Ovary (tissue), 10 donors: ENCODE measurements at places on chromosomes 16 and 17. TPM values are rescaled to one million over a fixed set of nuclear protein-coding genes. Genes with fewer than 3 reads are reported as not detected.

The MAPT gene
- 0.89 TPM for total RNA-seq

The GPRC5B gene
- total RNA-seq: 51.1 TPM

- H3K4me3 ChIP-seq: no peak overlapping the region
- no peak for DNase-seq
- H3K36me3 ChIP-seq: no peaks in the 10 kb centered on the region
- H3K27ac ChIP-seq: no peak overlapping the region
These were observed 18.9 kb downstream of the KIAA0513 start for GRCh38 chr16:85046472-85046916.

DNA sequence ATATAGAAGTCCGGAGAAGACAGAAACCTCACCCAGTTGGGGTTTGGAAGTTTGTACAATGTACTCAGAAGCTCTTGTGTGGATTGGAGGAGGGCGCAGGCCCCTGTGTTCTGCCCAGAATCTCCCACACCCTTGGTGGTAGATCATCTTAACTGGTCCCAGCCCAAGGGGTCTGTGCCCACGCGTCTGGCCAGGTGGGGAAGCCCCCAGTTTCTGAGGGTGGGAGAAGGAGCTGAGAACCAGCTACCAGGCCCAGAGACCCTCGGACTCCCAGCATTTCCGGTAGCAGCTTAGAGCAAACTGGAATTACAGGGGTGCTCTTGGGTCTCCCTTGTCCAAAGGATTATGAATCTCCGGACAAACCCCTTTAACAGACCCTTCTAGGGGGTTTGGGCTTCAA, 2.3 kb upstream of the PPP1R9B start:
- H3K27ac ChIP-seq: peak overlapping the region; percentile 77
- H3K4me3 ChIP-seq: no peak overlapping the region
- DNase-seq: no peak
- peaks cover 22% of the 10 kb centered on the region for H3K4me1 ChIP-seq

- no peak overlapping the region for H3K4me3 ChIP-seq
- no peak for DNase-seq
- H3K4me1 ChIP-seq: peaks cover 13% of the 10 kb centered on the region
- H3K27me3 ChIP-seq: no peaks in the 10 kb centered on the region
- no peaks in the 10 kb centered on the region for H3K36me3 ChIP-seq
These were observed 65.4 kb upstream of the ADAMTS18 start for GRCh38 chr16:77500286-77500598.

- peak; percentile 20 for DNase-seq
- no peaks in the 10 kb centered on the region for H3K27me3 ChIP-seq
- H3K36me3 ChIP-seq: no peaks in the 10 kb centered on the region
- no peak overlapping the region for H3K4me3 ChIP-seq
These were observed 47.7 kb upstream of the DOC2B start for GRCh38 chr17:228951-229708.
